ENCODE measurements at places on chromosomes 7 and 10.
A peak's percentile ranks its signal among the peaks of the same experiment; 100 is the strongest.

- no peak for DNase-seq
Observed at GRCh38 chr10:71283410-71283809, 35.6 kb upstream of the SLC29A3 start.

- DNase-seq = peak; percentile 39
Observed at GRCh38 chr7:33591490-33591889, 313.8 kb upstream of the BMPER start.

GRCh38 chr7:27846388-27846787 lies 106.4 kb downstream of the TAX1BP1 start:
- no peak for DNase-seq

DNA sequence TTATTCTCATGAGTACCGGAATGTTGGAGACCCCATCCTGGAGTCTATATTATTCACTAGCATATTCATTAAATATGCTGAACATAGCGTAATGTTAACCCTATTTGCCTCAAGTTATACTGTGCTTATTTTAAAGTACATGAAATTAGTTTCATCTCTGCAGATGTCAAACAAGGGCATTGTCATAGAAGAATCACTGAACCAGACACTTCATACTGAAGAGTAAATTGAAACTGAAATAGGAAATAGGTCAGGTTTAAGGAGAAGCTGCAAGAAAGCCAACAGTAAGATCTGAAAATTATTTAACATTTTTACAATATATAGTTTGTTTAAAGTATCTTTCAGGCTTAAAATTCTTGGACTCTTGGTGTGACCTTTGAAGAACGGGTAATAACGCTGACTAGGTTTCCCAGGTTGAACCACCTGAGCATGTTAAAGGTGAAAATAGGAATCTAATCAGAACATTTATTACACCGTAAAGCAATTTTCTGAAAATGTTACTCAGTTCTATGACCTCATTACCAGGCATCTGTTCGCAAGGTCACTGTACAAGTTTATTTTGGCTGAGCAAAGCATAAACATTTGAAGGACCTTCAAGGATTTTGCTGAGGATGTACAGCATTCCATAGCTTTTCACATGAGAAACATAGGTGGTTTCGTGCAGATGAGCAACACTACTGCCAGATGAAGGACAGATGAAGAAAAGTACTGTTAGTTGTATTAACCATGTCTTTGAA lies 82.7 kb downstream of the REEP3 start:
- no peak for DNase-seq

GRCh38 chr10:93393211-93393610 lies 88.9 kb downstream of the MYOF start:
- DNase-seq = no peak

GRCh38 chr7:130988443-130988842 lies 254.4 kb upstream of the KLF14 start:
- DNase-seq = no peak

GRCh38 chr10:16727666-16728065 lies 89.6 kb downstream of the RSU1 start:
- no peak for DNase-seq

- DNase-seq = no peak
Observed at GRCh38 chr10:84521013-84521412, 192.6 kb downstream of the CCSER2 start.

- no peak for DNase-seq
Observed at GRCh38 chr7:101128040-101128834, 1.3 kb downstream of the SERPINE1 start.

GRCh38 chr7:68440866-68441265 lies 1157.4 kb upstream of the AUTS2 start:
- DNase-seq = no peak

DNA sequence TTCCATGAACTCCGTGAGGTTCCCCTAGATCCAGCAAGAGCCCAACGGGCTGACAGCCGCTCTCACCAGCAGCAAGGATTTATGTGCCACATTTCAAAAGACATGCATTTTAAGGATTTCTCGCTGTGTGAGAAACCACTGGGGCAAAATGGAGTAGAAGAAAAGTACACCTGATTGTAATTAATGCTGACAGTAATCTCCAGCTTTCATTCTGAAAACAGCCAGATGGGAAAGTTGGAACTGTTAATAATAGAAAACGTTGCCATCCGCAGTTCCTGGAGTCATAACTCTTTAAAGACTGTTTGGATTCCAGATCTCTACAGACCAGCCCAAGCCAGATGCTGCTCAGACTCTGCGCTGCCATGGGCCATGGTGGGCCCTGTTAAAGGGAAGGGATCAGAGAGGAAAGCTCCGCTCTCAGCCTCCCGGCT lies 216.9 kb upstream of the GLI3 start:
- peak; percentile 39 for DNase-seq

DNA sequence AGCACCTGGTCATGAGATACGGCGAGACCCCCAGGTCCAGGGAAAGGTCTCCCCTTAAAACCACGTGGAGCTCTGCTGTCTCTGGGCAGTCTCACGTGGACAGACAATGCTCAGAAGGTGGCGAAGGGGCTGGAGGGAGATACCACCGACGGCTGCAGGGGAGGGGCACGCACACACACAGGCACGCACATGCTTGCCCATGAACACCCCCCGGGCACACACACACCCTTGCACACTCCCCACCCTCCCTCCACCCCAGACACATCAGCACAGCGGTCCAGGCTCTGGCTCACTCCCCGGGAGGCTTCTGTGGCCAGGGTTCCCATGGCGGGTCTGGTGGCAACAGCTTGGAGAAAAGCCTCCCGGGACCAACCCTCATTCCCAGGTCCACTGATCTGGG lies 52.4 kb upstream of the TNRC18 start:
- DNase-seq = no peak

- DNase-seq = no peak
Observed at GRCh38 chr7:46387646-46388045, 466.6 kb upstream of the IGFBP3 start.

DNA sequence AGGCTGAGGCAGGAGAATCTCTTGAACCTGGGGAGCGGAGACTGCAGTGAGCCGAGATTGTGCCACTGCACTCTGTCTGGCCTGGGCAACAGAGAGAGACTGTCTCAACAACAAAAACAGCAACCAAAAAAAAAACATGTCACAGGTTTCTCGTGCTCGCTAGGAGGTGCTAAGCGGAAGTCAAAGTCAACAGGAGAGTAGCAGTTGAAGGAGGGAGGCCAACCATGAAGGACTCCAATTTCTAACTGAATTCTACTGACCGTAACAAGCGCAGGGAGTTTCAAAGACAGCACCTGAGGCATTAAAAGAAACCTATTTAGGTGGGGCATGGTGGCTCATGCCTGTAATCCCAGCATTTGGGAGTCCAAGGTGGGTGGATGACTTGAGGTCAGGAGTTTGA lies 19.4 kb downstream of the KIN start:
- DNase-seq = no peak

DNA sequence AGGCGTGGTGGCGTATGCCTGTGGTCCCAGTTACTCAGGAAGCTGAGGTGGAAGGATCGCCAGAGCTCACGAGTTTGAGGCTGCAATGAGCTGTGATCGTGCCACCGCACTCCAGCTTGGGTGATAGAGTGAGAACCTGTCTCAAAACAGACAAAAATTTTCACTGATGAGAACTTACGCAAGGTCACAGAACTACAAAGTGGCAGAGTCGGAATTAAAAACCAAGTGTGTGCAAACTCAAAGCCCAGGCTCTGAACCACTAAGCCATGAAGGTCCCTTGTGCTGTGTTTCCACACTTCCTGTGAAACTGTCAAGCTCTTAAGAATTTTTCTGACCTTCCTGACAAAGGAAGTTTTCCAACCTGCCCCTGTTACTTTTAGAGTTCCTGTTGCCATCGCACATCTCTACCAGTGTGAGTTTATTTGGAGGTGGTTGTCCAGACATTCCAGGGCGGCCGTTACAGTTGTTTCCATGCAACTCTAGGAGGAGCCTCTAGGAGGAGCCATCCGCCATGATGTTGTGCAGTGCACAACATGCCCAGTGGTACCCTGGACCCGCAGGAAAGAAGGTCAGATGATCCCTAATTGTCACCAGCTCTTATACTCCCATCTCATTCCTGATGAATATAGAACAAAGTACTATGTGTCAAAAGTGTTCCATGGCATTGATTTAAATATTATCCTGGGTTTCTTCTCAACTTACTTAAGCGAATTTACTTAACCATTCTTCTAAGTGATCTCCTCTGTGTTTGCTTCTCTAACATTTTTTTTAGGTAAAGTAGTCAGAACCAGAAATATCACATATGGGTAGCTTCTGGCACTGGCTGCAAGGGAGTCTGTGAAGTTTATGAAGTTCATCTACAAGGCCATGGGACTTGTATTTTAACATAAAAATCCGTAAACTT lies 49.0 kb upstream of the LYZL1 start:
- no peak for DNase-seq

GRCh38 chr7:118844748-118845147 lies 620.2 kb downstream of the ANKRD7 start:
- no peak for DNase-seq

GRCh38 chr7:32943252-32944030 lies 13.8 kb upstream of the FKBP9 start:
- DNase-seq = no peak

DNA sequence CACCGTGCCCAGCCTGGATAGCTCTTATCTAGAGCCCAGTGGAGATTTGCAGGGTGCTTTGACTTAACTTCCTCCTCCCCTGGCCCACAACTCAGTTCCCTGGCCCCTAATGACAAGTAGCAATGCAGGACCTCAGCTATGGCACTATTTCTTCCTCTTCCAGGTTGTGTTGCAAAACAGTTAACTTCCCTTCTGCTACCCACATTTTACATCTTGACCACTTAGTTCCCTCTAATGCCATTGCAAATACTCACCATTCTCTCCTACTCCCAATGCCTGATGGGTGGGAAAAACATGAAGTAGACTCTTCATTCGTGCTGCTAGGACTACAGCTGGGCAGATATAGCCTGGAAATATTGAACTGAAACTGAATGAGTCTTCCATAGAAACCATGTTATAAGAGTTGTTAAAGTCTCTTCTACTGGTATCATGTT lies 39.1 kb upstream of the FGL2 start:
- no peak for DNase-seq

GRCh38 chr7:43626695-43627094 lies 43.8 kb downstream of the STK17A start:
- DNase-seq = no peak

DNA sequence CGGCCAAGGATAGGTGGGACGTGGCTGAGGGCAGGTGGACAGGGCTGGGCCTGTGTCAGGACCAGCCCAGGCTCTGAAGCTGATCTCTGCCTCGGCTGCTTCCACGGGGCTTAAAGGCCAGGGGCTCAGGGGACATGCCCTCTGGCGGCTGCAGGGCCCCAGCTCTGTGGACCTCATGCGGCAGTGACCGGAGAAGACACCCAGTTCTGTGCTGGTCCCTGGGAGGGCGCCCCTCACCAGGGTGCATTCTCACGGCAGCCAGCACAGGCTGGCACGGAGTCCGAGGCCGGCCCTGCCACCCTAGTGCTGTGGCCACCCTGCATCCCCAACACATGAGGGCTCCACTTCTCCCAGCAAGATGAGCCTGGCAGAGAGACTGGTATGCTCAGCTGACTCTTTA lies 30.3 kb downstream of the YKT6 start:
- DNase-seq = no peak

GRCh38 chr10:94223702-94224370 lies 138.9 kb downstream of the NOC3L start:
- DNase-seq = peak; percentile 44

- no peak for DNase-seq
Observed at GRCh38 chr10:130050721-130051120, 59.9 kb downstream of the C10orf143 start.

DNA sequence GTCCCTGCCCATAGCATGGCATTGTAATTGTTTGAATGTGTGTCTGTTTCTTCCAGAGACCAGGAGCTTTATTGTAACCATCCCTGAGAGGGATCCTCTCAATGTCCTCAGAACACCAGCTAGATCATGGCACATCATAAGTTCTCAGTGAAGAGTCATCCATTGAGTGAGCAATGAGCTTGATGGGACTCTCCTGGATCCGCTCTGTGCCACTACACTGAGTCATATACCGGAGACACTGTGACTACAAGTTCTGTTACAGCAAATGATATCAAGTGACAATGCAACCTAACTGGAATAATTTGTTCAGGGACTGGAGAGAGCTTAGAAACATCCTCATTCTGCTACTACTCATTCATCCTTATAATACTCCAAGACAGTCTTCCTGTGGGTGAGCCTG lies 25.1 kb downstream of the MRPS24 start:
- no peak for DNase-seq

DNA sequence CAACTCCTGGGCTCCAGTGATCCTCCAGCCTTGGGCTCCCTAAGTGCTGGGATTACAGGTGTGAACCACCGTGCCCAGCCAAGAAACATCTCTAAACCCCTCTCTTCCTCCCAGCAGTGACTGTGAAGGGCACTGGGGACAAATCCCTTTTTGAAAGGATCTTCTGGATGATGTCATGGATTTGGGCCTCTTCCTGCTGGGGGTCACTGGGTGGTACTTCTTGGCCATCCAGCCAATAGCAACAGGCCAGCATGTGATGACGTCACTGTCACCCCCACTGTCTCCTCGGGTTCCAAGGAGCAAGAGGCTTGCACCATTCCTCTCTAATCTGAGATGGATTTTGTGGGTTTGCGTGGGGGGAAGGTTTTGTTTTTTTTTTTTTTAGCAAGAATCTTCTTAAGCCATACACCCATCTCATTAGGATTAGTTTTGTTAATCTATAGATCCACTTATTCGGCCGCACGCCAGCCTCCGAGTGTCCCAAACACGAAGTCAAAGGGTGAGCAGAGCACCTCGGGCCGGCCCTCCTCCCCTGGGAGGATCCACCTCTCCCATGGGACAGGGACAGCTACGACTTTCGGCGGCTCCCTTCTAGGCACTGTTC lies 29.4 kb upstream of the TNRC18 start:
- DNase-seq = no peak

- no peak for DNase-seq
Observed at GRCh38 chr10:3592424-3592823, 192.6 kb downstream of the KLF6 start.

DNA sequence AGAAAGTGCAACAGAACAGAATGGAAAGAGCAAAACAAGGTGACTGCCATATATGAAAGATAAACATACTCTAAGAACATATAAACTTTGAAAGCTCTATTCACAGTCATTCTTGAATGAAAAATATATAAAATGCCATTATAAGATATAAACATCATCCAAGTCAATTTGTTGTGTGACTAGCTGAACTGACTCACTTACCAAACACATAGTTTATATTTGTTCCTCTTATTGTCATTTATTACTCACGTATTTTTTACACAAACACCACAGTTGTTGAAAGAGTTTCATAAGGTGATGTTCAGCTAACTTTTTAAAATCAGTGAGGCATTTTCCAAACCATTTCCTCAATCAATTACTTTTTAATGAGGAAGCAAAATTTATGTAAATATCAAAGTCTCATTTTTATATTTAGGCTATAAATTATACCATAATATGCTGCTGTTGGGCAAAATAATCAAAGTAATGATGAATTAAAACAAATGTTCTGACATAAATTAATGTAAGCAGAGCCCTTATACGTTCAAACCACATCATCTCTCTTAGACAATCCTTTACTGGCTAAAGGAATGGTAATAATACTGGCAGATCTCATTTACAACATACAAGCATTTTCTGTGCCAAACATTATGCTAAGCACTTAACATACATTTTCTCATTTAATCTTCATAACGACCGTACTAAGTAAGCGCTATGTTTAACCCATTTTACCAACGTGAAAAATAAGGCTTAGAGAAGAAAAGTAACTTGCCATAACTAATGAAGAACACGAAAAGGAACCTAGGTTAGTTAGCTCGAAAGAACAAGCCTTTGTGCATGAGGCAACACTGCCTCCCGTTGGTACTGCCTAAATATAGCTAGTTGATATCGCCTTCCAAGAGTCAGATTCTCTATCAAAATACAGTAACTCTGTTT lies 7.3 kb downstream of the LRRN3 start:
- no peak for DNase-seq
